Fibroblast of skin of scalp (primary cell): ENCODE measurements at places on chromosomes 1 and 21.

- peak; percentile 19 for DNase-seq
Observed at GRCh38 chr1:110647254-110647891, 27.4 kb downstream of the KCNA3 start.

GRCh38 chr21:25361765-25362164, 245.5 kb downstream of the MRPL39 start:
- DNase-seq: no peak

GRCh38 chr1:28602536-28603439, 10.7 kb downstream of the RAB42 start:
- DNase-seq: peak; percentile 83

DNA sequence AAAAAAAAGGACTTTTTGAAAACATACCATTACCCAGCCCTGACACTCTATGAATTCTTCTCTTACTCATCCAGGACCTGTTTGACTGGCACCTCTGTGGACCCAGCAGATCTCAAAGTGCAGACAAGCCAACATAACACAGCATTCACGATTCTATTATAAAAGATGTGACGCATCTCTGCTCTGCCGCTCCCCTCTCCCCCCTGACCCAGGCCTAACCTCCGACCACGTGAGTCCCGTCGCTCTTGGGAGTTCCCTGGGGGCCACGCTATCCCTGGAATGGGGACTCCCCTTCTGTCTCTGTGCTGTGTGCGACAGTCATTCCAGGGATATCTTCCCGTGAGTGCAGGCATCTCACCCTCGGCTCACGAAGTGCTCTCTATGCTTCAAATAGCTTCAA, 21.1 kb downstream of the LRRC38 start:
- DNase-seq: no peak

- DNase-seq: no peak
Observed at GRCh38 chr1:181033128-181033798, 520 bp upstream of the MR1 start.

DNA sequence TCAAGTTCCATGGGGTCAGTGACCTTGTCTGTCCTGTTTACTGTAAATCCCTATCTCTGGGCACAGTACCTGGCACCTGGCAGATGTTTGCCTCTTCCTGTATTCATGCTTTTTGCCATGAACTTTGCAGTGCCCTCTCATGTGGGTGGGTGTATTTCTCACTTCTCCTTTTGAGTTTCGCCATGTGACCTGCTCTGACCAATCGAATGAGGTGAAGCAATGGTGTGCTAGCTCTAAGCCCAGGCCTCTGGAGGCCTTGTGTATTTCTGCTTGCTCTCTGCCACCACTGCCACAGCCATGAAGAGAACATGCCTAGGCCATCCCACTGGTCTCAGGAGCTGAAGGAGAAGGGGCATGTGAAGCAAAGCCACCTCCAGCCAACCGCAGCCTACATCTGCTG, 185.5 kb upstream of the ZC3H12A start:
- no peak for DNase-seq

DNA sequence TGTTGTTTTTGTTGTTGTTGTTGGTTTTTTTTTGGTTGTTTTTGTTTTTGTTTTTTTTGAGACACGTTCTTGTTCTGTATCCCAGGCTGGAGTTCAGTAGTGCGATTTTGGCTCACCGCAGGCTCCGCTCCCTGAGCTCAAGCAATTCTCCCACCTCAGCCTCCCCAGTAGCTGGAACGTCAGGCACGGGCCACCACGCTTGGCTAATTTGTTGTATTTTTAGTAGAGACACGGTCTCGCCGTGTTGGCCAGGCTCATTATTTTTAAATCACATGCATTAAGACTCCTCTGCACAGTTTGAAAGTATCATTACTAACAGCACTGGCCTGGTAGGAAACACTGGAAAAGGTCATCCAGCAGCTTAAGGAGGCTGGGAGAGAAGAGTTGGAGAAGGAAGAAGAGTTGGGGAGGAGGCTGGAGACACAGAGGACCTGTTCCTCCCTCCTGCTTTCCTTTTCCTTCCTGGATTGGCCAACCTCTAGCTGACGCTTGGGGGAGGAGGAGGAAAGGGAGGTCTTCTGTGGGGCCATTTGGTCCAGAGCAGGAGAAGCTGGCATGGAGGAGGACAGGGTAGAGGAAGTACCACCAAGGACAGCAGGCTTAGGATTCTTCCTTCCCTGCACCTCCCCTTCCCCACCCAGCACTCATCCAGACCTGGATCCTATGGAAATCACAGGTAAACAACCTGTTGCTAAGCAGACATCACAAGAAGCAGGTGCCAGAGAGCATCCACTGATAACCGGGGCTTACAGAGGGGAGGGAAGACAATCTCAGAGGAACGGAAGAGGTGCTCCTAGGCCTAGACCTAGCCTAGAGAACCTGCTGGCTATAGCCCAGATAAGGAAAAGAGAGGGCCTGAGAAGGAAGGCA, 71.9 kb upstream of the GOLT1A start:
- DNase-seq: no peak

GRCh38 chr1:155007251-155007828, 4.7 kb downstream of the ZBTB7B start:
- DNase-seq: no peak

DNA sequence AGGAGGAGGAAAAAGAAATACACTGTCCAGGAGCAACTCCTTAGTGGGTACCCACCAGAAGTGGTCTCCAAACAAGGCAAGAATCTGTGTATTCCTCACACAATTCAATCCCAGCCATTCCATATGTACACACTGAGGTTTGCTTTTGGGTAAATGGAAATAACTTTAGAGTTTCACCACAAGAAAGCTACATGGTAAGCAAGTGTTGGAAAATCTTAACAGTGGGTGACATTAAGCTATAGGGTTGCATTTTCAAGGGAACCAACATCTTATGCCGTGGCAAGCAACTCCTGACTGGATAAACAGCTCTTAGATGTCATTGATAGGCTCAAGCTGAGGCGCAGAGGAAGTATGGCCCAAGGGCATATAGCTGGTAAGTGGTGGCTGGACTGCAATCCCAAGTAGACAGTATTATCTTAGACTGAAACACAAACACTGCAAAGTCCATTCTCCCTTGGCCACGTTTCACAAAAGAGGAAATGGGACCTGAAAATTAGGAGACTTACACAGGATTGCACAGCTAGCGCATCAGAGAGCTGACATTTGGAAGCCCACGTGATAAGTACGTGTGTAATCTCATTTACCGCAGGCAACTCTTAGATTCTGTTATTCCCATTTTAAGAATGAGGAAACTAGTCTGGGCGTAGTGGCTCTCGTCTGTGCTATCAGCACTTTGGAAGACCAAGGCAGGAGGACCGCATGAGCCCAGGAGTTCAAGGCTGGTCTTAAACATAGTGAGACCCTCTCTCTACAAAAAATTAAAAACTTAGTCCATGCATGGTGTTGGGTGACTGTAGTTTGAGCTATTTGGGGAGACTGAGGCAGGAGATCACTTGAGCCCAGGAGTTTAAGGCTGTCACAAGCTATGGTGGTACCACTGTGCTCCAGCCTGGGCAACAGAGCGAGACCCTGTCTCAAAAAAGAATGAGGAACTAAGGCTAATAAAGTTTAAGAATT, 4.0 kb upstream of the BRWD1 start:
- no peak for DNase-seq

- no peak for DNase-seq
Observed at GRCh38 chr21:44742418-44743153, 31.2 kb upstream of the TSPEAR start.
